Progenitor cell of endocrine pancreas (in vitro differentiated cells): ENCODE measurements at places on chromosomes 7 and 10.

- no peak for DNase-seq
Observed at GRCh38 chr10:90213346-90213745, 512.0 kb downstream of the KIF20B start.

DNA sequence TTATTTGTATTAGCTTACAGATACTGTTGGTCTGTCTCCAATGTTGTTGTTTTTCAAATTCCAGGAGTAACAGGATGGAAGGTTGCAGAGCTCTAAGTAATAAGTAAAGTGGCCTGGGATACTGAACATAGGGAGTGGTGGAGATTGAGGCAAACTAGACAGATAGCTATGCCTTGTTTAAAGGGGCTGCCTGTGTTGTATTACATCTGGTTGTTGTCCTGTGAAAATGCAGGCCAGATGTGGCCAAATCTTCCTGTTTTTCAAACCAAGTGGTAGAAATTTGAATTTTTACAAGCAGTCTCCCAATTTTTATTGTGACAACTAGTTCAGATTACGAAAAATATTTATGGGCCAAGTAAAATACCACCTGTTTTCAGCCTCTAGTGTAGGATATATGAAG lies 33.5 kb downstream of the BICC1 start:
- DNase-seq, result no peak

GRCh38 chr7:45237788-45238461 lies 80.3 kb downstream of the RAMP3 start:
- DNase-seq, result no peak

- DNase-seq, result no peak
Observed at GRCh38 chr10:489330-489729, 200.1 kb downstream of the DIP2C start.

DNA sequence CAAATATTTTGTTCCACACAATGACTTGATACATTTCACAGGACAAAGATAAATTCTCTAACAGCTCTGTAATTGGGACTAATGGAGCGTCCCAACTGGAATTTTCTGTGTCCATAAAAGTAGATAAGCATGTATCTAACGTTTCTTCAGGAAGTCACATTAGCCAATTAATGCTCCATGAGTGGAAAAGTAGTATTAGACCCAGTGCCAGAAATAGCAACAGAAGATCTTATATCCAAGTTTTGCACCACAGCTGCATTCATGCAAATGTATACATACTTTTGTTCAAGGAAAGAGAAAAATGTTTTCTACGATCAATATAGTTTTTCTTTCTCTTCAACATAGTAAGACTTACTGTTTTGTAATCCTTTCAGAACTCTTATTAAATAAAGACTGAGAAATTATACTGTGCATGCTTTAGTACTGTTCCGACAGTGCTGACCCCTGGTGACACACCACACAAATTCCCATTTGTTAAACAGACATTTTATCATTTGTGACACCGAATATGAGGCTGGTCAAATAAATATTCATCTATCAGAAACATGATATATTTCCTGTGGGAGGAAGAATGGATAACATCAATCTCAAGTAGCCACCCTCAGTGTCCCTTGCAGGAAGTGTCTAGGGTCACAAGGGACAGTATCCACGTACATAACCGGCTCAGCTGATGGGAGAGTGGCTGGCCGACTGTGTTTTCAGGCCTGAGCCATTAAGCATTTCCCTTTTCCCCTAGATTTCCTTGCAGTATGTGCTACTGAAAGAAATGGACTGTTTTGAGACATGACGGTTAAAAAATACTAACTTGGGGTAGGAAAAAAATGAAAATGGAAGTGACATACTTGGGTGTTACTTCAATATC lies 102.1 kb upstream of the RSU1 start:
- DNase-seq, result no peak

DNA sequence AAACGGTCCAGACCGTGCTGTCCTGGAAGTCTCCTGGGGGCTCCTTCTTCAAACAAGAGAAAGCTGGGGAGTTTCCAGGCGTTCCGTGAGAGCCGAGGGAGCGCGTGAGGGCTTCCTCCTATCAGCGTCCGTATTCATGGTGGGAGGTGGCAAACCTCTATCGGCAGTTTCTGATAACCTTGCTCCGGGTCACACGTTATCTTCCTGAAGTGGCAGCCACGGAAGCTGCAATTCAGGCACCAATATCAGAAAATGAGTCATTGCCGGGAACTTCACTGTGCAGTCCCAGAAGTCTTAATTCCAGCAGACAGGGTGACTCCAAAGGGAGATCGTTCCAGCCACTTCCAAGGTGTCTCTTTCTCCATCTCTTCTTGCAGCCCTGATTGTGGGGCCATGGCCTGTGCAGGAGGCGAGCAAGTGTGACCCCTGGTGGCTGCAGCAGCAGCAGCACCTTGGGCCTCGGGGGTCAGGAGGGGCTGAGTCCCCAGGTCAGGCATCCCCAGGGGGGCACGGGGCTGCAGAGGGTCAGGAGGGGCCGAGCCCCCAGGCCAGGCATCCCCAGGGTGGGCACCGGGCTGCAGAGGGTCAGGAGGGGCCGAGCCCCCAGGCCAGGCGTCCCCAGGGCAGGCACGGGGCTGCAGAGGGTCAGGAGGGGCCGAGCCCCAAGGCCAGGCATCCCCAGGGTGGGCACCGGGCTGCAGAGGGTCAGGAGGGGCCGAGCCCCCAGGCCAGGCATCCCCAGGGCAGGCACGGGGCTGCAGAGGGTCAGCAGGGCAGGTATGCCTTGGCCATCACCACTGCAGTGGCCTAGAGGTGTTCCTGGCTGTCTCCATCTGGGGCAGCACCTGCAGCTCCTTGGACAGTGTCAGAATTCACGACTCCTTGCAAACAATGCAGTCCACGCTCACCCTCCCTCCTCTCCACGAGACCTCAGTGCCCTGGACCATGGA lies 538.7 kb downstream of the DNAJB6 start:
- DNase-seq, result peak; percentile 42

- DNase-seq, result no peak
Observed at GRCh38 chr10:37937864-37938263, 38.6 kb downstream of the ZNF25 start.

DNA sequence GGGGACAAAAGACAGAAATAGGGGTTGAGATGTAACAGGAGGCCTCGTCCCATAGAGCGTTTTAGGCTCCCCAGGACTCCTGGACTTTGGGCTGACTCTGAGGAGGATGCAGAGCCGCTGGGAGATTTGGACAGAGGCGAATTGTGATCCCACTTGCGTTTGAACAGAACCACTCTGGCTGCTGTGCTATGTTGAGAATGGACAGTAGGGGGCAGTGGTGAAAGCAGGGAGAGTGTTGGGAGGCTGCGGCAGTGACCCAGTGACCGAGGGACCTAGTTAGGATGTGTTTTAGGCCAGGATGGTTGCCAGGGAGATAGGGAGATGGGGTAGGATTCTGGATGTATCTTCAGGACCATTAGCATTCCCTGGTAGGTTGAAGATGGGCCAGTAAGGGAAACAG lies 271.6 kb downstream of the CCDC3 start:
- no peak for DNase-seq

- DNase-seq, result no peak
Observed at GRCh38 chr7:108299251-108299973, 156.8 kb downstream of the NRCAM start.

- DNase-seq, result no peak
Observed at GRCh38 chr10:45163315-45163975, 152.0 kb downstream of the OR13A1 start.

GRCh38 chr7:141585592-141586510 lies 34.6 kb downstream of the AGK start:
- DNase-seq, result no peak
